Endothelial cell (in vitro differentiated cells): ENCODE measurements at places on chromosomes 12 and 14.

- no peak for DNase-seq
These were observed 6.4 kb upstream of the TC2N start for GRCh38 chr14:91873471-91874415.

- DNase-seq: no peak
These were observed 6.7 kb upstream of the MLEC start for GRCh38 chr12:120680165-120680738.

DNA sequence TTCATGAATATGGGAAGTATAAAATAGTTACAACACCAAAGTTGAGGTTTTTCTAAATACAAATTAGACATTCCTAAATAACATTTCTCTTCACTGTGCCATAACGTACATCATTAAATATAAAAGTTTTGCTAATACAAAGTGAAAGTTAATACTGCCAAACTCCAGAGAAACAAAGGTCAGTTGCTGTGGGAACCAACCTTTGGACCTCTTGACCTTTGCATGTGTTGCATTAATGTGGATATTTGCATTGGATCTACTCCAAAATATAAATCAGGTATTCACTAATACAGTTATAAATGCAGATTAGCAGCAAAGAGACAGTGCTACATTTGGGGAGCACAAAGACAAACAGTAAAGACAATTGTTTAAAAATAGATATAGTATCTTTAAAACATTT, 366.0 kb upstream of the USP15 start:
- DNase-seq: no peak

DNA sequence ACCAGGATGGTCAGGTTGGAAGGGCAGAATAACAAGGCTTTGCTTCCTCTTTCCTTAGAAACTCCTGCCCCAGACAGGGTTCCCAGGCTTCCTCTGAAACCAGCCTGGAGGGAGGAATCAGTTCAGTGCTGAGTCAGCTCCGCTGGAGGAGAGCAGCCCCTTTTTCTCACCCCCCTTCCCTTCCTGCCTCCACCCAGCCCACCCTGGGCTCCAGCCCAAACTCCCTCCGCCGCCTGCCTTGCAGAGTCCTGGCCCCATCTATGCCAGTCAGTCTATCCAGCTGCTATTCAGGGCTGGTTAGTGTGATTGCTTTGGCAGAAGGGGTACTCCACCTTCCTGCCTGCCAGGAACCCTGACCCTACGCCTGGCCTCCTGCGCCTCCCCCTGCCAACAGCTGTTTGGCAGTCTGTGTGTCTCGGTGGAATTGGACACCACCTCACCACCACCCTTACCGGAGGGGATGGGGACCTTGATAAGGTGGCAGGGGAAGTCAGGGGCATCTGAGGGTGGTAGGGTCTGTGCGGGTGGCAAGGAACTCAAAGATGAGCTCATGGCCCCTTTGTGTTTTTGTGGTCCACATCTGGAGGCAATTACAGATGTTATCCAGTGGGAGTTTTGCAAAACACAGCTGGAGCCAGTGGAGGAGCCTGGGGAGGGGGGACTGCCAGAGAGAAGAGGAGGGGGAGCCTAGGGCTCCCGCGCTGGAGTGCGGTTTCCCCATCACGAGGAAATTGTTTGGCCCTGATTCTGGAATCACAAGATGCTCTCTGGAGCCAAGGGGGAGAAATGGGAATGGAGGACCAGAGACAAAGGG, 12.2 kb downstream of the MMP14 start:
- DNase-seq: no peak

DNA sequence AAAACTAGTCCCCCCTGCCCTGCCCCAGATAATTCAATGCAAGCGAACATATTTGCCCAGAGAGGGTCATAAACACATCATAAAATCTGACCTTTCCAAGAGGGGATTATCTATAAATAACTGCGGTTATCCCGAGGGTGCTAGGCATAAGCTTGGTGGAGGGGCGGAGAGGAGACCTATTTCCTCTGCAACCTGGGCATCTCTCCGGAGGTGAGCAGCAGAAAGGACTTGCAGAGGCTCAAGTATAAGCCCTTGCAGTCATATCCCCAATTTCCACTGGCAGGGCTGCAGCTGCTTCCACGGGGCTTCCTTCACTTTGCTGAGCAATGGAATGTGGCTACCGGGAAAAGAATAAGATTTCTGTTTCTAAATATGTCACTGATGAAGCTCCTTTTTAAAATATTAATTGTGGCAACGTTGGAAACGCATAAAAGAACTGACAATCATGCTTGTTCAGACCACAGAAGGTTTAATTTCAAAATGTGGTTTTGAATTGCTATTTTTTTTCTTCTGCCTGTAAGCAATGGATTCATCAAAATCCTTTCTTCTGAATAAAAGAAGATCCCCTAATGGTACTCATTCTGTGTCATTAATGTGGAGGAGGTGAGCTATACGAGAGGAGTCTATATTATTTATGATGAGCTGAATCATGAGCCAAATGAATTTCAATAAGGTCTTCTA, 268.9 kb upstream of the ATP2B1 start:
- no peak for DNase-seq

- no peak for DNase-seq
These were observed 59.1 kb upstream of the PTGR2 start for GRCh38 chr14:73792481-73792880.

DNA sequence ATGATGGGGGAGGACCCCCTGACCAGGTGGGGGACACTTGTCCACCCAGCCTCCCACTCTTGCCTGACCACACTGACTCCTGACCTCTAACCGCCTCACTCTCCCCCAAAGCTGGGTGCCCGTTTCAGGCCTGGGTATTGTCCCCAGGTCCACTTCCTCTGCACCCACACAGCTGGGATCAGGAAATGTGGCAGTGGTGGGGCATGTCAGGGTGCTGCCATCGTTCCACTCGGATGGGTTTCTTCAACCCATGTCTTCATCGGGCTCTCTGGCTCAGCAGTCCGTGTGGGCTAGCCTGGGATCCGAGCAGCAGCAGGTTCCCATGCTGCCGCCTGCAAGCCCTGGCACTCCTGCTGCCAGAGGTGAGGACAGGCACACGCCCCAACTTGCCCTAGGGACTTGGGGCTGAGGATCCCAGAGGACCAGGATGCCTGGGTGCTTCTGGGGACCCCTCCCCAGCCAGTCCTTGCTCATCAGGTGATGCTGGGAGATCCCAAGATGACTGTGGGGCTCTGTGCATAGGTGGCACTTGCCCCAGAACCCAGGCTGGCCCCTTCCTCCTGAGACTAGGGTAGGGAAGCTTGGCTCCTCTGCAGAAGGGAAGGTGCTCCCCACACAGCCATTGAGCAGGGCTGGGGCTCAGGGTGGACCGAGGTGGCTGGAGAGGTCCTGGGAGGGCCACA, 2.9 kb upstream of the CLBA1 start:
- DNase-seq: no peak

- no peak for DNase-seq
These were observed 78.5 kb downstream of the ARMH4 start for GRCh38 chr14:58073516-58073915.

DNA sequence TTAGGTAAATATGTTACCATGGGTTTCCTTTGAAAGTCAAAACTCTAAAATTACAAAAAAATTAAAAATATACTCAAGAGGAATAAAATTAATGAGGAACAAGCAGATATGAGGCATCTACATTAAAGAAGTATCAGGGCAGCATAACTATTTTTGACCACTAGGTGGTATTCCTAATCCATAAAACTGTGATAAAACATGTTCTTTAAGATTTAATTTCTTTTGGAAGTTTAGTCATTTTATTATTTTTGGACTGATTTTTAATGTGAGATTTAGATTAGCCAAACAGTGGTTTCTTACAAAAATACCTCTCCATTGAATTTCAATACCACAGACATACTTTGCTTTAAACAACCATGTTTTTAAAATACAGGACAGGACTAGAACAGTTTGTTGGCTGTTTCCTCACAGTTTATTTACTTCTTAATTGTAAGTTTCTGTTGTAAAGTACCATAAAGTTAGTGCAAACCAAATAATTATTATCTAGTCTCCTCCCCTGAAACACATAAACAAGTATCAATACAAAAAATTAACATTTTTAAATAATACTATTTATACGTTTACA, 49.8 kb downstream of the NTS start:
- DNase-seq: no peak

- DNase-seq: no peak
These were observed 220.5 kb downstream of the SEC23A start for GRCh38 chr14:38882533-38882932.

DNA sequence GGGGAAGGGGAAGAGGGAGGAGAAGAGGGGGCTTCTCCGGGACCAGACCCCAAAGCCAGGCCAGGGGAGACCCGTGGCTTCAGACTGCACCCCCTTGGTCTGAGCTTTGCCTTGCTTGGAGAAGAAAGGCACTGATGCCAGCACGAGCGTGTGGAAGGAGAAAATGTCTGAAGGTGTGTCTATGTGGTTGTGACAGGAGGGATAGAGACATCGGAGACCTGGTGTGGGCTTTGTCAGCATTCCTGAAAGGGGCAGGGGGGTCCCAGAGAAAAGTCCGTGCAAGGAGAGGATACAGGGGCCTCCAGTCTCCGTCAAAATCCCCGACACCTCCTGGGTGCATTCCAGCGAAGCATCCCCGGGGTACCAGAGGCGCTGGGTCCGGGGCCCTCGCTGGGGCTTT, 139.0 kb upstream of the LHX5 start:
- DNase-seq: no peak

- no peak for DNase-seq
These were observed 769.3 kb upstream of the FLRT2 start for GRCh38 chr14:84760489-84761126.

DNA sequence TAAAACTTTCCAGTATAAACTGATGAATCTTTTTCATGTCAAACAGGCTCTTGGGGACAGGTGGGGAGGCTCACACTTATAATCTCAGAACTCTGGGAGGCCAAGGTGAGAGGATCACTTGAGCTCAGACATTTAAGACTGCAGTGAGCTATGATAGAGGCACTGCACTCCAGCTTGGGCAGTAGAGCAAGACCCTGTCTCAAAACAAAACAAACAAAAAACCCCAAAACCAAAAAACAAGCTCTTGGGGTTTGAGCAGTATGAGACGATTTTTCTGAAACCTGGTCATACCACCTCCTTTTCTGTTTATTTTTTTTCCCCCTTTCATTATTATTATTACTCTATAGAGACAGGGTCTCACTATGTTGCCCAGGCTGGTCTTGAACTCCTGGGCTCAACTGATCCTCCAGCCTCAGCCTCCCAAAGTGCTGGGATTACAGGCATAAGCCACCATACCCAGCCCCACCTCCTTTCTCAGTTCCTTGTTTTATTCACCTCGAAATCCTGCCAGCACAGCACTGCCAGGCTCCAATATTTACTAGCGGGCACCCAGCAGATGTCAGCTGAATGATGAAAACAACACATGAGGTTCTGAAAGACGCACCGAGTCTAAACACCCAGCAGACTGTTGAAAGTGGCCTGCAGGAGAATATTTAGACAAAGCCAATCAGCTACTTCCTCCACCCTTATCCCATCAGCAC, 19.5 kb upstream of the CDK17 start:
- no peak for DNase-seq

GRCh38 chr14:104665657-104666522, 23.5 kb upstream of the INF2 start:
- DNase-seq: no peak

DNA sequence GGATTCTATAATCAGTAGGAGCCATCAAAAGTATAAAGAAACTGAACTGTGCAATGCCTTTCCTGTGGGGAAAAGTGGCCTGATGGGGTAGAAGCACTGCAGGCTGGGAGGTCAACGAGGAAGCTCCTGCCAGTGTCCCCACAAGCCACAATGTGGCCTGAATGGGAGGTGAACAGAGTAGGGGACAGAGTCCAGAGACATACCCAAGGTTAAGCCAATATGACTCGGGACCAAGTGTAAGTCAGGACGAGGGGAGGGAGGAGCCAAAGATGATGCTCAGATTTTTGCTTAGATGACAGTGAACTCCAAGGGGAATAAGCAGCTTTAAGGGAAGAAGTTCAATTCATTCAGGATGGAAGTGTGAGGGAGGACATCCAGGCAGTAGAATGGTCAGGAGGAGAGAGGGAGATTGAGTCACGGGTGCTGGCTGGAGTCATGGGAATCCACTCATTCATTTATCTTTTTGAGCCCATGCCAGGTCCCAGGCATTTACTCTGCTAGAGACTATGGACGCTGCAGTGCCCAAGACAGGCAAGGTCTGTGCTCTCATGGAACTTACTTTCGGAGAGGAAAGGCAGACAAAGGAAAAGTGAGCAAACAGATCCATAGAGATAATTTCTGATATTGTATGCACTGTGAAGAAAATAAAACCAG, 29.1 kb downstream of the DPF3 start:
- no peak for DNase-seq

DNA sequence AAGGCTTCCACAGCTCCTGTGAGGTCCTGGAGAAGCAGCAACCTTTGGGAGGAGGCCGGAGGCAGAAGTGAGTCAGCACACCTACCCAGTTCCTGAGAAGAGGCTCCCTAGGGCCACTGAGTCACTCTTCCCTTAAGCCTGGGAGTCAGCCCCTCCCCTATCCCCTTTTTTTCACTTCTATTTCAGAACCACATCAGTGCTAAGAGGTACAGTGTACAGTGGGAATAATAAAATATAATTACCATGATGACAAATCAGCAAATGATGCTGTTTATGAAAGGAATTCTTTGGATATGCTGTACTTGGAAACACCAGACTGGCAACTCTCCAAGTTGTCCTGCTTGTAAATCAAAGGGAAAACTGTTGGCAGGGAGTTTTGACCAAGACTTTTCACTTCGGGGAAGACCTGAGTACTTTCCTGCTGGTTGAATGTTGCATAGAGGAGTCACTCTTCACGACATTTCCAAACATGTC, 7.8 kb upstream of the TBPL2 start:
- no peak for DNase-seq
